Dermis blood vessel endothelial cell (primary cell): ENCODE measurements at places on chromosomes 1 and 21. TPM values are rescaled to one million over a fixed set of nuclear protein-coding genes. Genes with fewer than 3 reads are reported as not detected.
A peak's percentile ranks its signal among the peaks of the same experiment; 100 is the strongest.

- DNase-seq = peak; percentile 87
Observed at GRCh38 chr1:207818971-207819451, 67.2 kb downstream of the CD46 start.

MRPS15 gene
- total RNA-seq = 57.7 and 88.7 TPM in 2 replicates

- no peak for DNase-seq
Observed at GRCh38 chr1:9823693-9823942, 147 bp downstream of the CLSTN1 start.

GRCh38 chr1:91799863-91800262 lies 86.1 kb downstream of the TGFBR3 start:
- no peak for DNase-seq

DNA sequence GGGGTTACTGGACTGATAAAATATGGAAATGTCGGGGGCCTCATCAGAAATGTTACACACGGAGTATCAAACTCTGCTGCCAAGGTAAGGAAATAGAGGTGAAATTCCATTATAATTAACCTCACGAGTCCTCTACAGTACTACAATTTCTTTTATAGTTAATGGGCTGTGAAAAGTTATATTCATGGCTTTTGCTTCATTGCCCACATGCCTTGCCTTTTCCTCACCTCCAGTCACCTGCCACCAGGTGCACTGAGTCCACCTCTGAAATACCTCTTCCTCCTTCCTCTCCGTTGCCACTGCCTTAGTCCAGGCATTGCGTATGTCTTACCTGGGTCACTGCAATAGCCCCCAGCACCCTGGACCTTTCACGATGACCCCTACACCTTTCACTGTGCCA lies 186.9 kb downstream of the VPS13D start:
- no peak for DNase-seq

LRIG2 gene
- total RNA-seq = 9.0 and 16.1 TPM in 2 replicates

DNA sequence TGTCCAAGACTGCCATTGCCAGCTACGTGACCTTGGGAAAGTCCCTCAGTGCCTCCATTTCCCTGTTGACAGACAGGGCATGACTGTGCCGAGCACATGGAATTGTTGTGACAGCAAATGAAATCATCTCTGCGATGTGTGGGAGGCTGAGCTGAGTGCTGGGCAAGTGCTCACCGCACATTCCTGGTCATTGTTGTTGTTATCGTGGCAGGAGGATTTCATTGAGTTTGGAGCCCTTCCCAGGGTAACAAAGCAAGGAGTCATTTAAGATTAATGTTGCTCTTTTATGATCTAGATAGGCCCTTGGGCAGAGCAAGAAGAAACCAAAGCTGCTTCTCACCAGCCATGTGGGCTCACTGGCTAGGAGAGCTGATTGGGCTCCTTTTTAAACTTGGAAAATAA lies 39.6 kb upstream of the ITPKB start:
- peak; percentile 91 for DNase-seq

PIGM gene
- total RNA-seq = 2.6 and 3.5 TPM in 2 replicates

IL22RA1 gene
- total RNA-seq = not detected in 2 replicates

GRCh38 chr21:14319805-14320204 lies 63.1 kb downstream of the HSPA13 start:
- no peak for DNase-seq

GRCh38 chr1:68448365-68448764 lies 1.4 kb downstream of the RPE65 start:
- no peak for DNase-seq

GRCh38 chr1:110963691-110964454 lies at the start of gene LRIF1:
LRIF1 (minus strand) TSS chr1:110963922; CDS start chr1:110963688, 234 bp downstream.
- DNase-seq = peak; percentile 100

RORC gene
- under 0.01 TPM in 1 of 2 replicates, not detected in the other for total RNA-seq

- peak; percentile 91 for DNase-seq
Observed at GRCh38 chr1:151340870-151341754, 5.9 kb downstream of the RFX5 start.

ANKRD45 gene
- total RNA-seq = 0.05 and 0.17 TPM in 2 replicates
